ENCODE measurements at places on chromosomes 7 and 10.

DNA sequence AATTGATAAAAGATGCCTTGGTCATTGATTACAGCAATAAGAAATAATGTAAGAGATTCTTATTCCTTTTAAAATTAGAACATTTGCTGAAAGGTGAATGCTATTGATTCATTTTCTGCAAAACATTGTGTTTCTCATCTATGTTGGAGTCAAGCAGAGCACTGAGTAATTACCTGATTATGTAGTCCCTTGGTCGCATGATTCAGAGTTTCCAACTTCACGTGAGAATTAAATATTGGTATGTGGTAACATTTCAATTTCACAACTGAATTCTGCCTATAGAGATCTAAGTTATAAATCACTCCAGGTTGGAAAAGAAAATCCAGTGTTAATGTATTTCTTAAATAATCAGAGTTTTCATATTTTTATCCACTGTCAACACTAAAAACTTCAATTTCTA lies 701.4 kb downstream of the PHTF2 start:
- no peak for DNase-seq

DNA sequence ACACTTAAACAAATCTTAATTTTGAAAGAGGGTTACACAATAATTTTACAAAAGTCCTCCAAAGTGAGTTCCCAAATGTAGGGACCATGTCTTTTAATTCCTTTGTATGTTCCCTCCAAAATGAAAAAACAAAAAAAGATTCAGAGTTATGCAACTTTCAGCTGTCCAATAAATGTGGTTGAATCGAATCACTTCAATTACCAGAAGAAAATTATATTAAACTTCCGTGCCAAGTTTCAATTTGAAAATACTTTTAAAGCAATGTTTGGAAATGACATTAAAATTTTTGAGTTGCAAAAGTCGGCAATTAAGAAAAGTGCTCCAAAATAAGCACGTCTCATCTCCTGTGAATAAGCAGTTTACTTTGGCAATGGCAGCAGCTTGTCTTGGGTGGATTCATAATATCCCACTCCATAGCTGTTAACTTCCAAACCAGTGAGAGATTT lies 60.3 kb upstream of the C1GALT1 start:
- DNase-seq, result no peak

DNA sequence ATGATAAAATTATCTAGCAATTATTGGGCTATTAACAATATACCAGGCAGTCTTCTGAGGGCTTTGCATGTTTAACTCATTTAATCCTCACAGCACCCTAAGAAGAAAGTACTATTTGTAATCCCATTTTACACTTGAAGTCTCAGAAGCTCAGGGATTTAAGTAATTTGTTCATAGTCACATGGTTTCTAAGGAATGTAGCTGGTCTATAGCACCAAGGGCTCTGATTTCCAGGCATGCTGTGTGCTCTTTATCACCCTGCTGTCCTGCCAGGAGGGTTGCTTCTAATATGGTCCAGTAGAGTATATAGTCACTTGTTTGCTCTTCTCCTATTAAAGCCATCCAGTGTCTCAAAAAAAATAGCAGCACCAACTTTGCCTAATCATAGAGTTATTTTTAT lies 417.2 kb downstream of the PLXDC2 start:
- DNase-seq, result no peak

DNA sequence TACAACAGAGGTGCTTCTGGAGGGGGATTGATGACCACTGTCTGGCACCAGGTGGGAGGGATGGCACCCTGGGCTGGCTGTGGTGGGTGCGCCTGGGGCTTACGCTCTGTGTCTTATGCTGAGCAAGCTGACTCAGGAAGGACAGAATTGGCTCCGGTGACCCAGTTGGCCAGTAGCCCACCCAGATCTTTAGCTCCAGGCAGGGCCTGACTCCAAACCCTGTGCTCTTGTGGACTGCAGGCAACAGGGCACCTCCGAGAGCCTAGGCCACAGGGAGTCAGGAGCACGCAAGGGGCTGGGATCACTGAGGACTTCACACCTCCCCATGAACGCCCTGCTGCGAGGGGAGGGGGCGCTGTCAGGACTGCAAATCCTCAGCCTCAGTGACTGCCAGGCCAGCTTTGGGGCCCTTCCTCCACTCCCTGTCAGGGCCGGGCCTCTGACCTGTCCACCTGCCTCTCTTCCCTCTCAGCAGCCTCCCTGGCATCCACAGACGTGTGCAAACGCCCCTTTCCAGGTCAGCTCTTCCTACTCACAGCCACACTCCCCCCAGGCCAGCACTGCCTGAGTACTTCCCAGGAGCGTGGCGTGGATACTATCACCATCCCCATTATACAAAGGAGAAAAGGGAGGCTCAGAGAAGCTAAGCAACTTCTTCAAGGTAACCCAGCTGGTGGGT lies 118.7 kb downstream of the SLIT1 start:
- DNase-seq, result no peak

Measured in activated T-cell treated with anti-CD3 and anti-CD28 coated beads for 4 hours (primary cell).